ENCODE measurements at places on chromosomes 3 and 15.

- no peak for DNase-seq
Measured at GRCh38 chr3:39254806-39255449, 24.9 kb downstream of the CX3CR1 start.

DNA sequence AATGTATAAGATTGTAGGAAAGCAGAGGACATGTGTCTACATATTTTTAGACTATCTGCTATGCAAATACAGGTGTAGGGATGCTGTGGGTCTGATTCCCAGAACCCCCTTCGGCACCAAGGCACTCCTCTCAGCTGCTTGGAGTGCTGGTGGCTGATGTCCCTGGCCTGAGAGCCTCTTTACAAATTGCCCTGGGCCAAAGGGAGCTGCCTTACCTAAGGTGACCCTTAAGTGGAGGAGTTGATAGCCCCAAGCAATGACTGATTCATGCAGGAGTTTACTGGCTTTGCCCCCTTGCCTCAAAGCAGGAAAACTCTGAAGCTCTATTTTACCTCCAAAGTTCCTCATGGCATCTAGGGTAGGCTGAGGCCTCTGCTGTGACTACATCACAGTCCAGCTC is 83.0 kb downstream of the ZNF385D start:
- no peak for DNase-seq

GRCh38 chr3:99094606-99095005 is 193.1 kb upstream of the DCBLD2 start:
- no peak for DNase-seq

GRCh38 chr3:147937341-147937740 is 528.2 kb downstream of the ZIC1 start:
- no peak for DNase-seq

GRCh38 chr15:51114437-51115119 is 19.9 kb upstream of the TNFAIP8L3 start:
- no peak for DNase-seq

GRCh38 chr3:57444469-57444868 is 99.7 kb downstream of the DNAH12 start:
- no peak for DNase-seq

- no peak for DNase-seq
Measured at GRCh38 chr3:177459401-177459800, 262.1 kb upstream of the TBL1XR1 start.

- DNase-seq: no peak
Measured at GRCh38 chr15:35281515-35281914, 196.4 kb upstream of the NANOGP8 start.

GRCh38 chr15:64134345-64134829 is 17.1 kb upstream of the SNX22 start:
- no peak for DNase-seq

DNA sequence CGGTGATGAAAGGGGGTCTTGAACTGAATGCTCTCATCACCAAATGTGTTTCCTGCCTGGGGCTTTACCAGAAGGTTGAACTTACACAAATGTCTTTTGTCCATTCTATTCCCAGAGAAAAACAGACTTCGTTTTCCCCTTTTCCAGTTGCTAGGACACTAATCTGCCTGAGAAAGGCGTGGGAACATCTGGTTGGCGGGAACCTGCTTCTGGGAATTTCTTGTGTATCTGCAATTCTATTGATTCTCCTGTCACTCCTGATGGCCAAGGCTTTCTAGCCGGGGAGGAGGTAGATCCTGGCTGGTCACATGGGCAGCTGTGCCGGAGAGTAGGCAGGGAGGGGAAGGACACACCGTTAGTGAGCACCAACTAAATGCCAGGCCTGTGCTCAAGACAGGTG is 31.1 kb upstream of the CCDC174 start:
- DNase-seq: no peak

DNA sequence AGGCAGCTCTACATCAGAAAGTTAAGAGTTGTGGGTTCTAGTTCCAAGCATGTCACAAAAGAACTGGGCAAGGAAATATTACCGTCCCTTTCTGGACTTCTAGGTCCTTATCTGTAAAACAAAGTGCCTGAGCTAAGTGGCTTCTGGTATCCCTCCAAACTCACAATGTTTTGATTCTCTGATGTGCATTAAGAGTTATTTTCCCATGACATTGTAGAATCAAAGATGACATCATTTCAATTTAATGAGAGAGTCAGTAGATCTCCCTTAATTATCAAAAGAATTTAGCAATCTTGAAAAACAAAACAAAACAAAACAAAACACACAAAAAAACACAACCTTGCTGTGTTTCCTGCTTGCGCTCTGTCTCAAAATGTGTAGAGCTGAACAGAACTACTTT is 88.7 kb downstream of the DUT start:
- no peak for DNase-seq

DNA sequence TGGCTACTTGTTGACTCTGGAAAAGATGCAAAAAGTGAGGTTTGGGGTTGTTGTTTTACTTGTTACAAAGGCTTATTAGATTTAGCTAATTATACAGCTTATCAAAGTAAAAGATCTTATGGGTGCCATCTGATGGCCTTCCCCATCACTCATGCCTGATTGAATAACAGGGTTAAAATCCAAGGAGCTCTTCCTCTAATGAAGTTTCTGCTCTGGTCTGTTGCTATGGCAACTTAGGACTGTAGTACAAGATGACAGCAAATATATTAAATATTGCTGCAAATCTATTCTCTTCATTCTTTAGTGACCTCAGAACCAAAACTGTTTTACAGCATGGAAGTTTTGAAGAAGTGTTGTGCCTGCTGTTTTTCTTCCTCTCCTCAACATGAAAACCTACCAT is 45.6 kb upstream of the SRGAP3 start:
- DNase-seq: no peak

- DNase-seq: no peak
Measured at GRCh38 chr3:127802606-127803005, 19.7 kb downstream of the MGLL start.

GRCh38 chr3:43692085-43692855 is 1.5 kb downstream of the ABHD5 start:
- DNase-seq: no peak

GRCh38 chr3:56769116-56769707 is 32.5 kb downstream of the ARHGEF3 start:
- no peak for DNase-seq

- DNase-seq: no peak
Measured at GRCh38 chr15:90530250-90531051, 728 bp downstream of the CRTC3 start.

GRCh38 chr15:62495670-62496614 is 330.9 kb upstream of the C2CD4B start:
- DNase-seq: no peak

DNA sequence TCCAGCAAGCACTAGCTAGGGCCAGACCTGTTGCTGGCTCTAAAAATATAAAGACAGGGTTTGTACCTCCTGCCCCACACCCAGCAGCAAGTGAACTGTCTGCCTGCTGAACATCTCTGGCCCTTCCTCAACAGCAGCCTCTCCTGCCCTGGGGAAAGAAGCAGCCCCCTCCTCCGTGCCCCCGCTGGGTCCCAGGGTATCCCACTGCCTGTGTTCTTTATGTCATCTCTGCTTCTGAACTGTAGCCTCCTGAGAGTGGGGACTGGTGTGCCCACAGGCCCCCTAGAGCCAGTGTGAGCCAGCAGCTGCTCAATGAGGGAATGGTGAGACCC is 54.5 kb downstream of the ACAD9 start:
- DNase-seq: no peak

DNA sequence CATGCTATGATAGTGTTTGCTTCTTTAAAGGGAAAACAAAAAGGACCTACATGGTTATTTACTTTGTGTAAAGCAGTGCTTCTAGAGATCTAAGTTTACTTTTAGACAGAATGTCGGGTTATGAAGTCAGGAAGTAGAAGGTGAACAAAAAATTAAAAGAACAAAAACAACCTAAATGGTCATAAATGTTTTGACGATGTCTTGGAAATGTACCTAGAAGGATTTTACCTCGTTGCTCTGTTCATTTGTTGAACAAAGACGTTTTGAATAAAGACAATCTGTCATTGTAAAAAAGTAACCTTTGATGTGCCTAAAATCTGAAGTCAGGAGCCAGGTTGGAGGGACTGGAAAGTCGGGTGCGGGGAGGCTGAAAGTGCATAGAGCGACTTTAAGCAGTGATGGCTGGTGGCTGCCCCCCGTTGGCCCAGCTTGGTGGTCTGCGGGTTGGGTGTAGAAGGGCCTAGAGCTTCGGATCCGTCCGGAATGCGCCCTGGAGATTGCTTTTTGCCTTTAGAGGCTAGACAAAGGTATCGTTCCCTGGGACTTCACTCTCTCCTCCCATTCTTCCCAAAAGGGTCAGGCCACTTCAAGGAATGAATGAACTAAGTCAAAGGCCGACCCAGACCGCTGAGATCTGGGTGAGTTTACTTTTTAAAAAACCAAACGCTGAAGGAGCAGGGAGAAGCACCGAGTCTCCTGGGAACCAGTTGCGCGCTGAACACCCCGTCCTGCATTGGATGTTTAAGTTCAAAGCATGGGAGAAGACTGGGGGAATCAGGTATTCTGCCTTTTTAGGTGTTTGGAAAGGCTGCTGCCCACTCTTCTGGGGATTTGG is 2.1 kb downstream of the SOX14 start:
- no peak for DNase-seq

DNA sequence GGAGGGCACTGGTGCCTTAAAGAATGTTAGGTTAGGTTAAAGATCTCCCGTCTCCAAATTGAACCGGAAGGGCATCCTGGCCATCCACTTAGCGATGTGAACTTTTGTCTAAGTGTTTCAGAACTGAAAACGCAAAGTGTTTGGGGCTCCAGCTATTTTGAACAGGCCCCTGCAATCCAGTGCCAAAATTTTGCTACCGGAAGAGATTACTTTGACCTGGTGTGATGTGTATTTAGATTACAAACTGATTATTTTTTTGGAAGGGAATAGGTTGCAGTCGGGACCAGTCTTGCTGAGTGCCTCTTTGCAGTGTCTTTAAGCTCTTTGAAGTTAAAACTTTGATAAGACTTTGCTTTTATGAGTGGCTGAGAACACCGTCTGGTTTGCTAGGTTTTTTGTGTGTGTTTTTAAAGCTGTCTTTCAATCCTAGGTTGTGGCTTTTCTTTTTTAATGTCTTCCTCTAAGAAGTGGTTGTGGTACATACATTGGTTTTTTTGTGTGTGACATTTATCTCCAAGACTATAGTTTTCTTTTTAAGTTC is 179.6 kb downstream of the OR4M2 start:
- no peak for DNase-seq

- no peak for DNase-seq
Measured at GRCh38 chr3:15148614-15149013, 49.7 kb upstream of the RBSN start.

- no peak for DNase-seq
Measured at GRCh38 chr3:156741935-156742334, 67.5 kb downstream of the TIPARP start.

DNA sequence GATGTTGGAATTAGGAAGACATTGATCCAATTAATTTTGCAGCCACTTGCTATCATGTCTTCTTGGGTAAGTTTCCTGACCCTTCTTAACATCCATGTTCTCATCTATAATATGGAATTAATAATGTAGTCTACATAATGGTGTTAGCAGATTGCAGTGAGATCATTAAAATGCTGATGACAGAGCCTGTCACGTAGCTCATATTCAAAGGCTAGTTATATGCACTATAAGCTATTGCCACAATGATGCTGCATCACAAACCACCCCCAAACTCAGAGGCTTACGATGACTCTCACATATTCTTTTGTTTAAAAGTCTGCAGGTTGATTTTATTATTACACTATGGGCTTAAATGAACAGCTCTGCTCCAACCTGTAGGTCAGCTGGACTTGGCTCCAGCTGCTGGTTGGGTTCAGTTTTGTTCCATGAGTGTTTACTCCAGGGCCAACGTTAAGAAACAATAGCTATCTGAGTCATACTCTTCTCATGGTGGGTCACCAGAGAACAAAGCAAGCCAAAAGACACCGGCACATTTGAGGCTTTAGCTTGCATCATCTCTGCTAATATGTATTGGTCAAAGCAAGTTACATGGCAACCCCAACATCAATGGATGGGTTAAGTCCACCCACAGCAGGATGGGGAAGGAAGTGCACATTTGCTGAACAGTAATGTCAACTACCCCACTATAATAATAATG is 250.0 kb upstream of the SLCO3A1 start:
- DNase-seq: no peak

- DNase-seq: no peak
Measured at GRCh38 chr15:77224352-77224751, 153.4 kb upstream of the TSPAN3 start.

- DNase-seq: no peak
Measured at GRCh38 chr15:64690578-64691296, 84.7 kb downstream of the RBPMS2 start.

GRCh38 chr15:58908550-58909309 is 24.7 kb downstream of the SLTM start:
- DNase-seq: no peak

- DNase-seq: no peak
Measured at GRCh38 chr3:150970665-150971324, 1.7 kb downstream of the CLRN1 start.

GRCh38 chr15:56792211-56792610 is 58.9 kb upstream of the ZNF280D start:
- no peak for DNase-seq

GRCh38 chr3:177367788-177368187 is 170.5 kb upstream of the TBL1XR1 start:
- DNase-seq: no peak

DNA sequence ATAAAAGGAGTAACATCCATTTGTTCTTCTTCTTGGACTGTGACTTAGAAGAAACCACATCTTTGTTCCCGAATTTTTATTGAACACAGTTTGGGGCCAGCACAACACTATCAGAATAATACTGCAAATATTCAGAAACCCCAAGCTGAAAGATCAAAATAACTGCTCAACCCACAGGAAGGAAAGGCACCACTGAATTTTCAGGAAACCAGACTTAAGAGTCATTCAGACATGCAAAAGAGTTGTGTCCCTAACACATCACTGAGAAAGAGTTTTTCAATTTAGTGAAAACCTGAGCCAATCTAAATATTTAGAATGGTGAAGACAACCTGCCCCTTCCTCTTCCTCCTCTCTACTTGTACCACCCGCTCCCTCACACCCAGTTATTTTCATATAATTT is 295.0 kb upstream of the RORA start:
- DNase-seq: no peak

DNA sequence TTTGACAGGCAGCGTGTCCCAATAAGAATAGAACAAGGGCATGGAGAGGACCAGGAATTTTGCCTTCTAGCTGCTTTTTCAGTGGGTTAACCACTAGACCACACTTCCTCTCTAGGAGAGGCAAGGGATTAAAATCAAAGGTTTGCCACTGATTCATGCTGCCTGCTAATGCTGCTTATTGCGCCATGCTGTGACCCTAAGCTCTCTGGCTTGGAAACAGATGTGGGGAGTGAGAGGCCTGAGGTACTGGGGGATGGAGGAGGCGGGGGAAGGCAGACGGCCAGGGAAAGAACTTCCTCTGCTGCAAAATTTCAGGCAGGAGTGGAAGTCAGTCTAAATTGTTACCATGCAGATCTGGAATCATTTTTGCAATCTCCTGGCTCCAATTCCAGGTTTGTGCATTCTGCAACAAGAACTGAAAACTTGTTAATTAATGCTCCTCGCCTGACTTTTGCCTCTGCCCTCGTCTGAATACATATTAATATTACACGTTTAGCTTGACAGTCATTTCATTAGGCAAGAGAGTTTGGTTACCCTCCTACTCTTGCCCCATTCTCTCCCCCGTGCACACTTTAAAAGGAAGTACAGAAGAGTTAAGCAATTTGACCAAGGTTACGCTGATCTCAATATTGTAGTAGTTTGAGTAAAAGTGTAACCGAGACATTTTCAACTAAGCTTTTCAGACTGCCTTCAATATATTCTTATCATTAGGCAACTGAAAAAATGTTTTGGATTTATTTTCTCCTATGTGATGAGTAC is 121.7 kb upstream of the SPRED1 start:
- DNase-seq: no peak
